Ureter (tissue), 1 donor: ENCODE measurements at places on chromosomes 13 and 19. TPM values are rescaled to one million over a fixed set of nuclear protein-coding genes. Genes with fewer than 3 reads are reported as not detected.

Gene ELSPBP1
- total RNA-seq, result not detected

Gene NDFIP2
- total RNA-seq, result 57.1 TPM

Gene PGLYRP1
- not detected for total RNA-seq

Gene PINLYP
- 11.8 TPM for total RNA-seq

- no peak for DNase-seq
These were observed 121.2 kb downstream of the SHISA2 start for GRCh38 chr13:25930653-25931052.

DNA sequence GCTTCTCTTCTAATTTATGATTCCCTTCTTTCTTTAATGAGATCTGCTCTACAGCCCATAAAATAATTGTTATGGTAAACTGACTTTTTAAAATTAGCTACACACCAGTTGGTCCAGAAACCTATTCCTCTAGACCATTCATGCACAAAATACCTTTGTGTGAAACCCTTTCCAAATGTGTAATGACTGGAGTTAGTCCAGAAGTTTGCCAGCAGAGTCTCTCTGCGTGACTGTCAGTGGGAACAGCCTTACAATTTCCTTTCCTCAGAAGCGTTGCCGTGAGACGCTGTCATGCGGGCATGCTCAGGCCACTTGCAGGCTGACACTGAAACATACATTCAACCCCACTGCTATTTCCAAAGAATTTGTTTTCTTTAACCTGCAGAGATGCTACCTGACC lies 965.2 kb downstream of the PCDH9 start:
- no peak for DNase-seq

DNA sequence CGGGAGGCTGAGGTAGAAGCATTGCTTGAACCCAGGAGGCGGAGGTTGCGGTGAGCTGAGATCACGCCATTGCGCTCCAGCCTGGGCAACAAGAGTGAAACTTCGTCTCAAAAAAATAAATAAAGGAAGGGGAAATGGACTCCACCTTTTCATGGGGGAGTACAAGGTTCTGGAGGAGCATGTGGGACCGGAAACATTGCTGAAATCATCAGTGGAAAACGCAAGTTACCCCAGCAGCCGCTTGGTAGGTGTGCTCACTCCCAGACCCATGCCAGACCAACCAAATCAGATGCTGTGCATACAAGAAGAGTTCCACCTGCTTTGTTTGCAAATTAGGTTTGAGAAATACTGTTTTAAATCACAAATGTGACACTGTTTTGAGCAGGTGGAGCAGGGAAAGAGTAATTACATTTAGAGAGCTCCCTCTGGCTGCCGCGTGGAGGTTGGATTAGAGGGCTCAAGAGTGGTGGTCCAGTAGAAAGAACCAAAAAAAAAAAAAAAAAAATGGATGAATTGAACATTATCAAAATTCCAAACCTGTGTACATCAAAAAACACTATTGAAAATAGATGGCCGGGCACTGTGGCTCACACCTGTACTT lies 4.9 kb downstream of the ERICH4 start:
- no peak for DNase-seq

DNA sequence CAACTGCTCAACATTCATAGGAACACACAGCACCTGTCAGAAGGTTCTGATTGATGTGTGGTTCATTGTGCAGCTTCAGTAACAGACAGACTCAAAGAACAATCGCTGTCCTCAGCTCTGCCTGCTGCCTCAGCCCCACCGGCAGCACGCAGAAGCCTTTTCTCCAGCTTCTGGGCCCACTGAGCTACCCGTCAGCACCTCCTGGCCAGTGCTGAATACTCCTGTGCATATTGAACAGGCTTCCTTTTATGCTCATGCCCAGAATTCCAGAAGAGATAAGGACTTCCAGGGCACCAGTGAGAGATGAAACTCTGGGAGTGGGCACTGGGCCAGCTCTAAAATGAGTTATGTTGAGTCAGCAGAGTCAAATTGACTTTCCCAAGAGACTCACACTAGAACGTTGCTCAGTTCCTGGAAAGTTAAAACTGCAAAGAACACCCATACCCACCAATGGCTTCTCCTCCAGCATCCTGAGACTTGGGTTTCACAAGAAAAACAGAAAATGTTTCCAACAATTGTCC lies 119.3 kb downstream of the COL4A1 start:
- no peak for DNase-seq
